Left renal cortex interstitium (tissue), 4 donors: ENCODE measurements at places on chromosomes 5 and 9. TPM values are rescaled to one million over a fixed set of nuclear protein-coding genes. Genes with fewer than 3 reads are reported as not detected.

Gene KIF2A
- polyA plus RNA-seq, result 50.8 TPM

Gene LHX2
- polyA plus RNA-seq, result not detected

Gene ARHGEF37
- polyA plus RNA-seq, result 5.3 TPM

Gene FST
- 31.8 TPM for polyA plus RNA-seq

Gene BHMT2
- 58.1 TPM for polyA plus RNA-seq

Gene TMEFF1
- polyA plus RNA-seq, result 8.6 TPM

Gene PHYHD1
- polyA plus RNA-seq, result 55.6 TPM

Gene MYMK
- not detected for polyA plus RNA-seq

Gene FAF2
- polyA plus RNA-seq, result 43.6 TPM

Gene ROPN1L
- polyA plus RNA-seq, result 1.1 TPM

Gene SLC34A1
- 138 TPM for polyA plus RNA-seq

Gene ARL14EPL
- not detected for polyA plus RNA-seq

Gene SEMA4D
- polyA plus RNA-seq, result 42.2 TPM

Gene TAS2R1
- not detected for polyA plus RNA-seq

Gene JAKMIP2
- polyA plus RNA-seq, result 3.5 TPM
